ENCODE measurements at places on chromosomes 12 and 14. TPM values are rescaled to one million over a fixed set of nuclear protein-coding genes. Genes with fewer than 3 reads are reported as not detected.

- no peak for DNase-seq
These were observed 402.5 kb downstream of the PCNX1 start for GRCh38 chr14:71309756-71310155.

Gene ETFBKMT
- 2.5 TPM for total RNA-seq

DNA sequence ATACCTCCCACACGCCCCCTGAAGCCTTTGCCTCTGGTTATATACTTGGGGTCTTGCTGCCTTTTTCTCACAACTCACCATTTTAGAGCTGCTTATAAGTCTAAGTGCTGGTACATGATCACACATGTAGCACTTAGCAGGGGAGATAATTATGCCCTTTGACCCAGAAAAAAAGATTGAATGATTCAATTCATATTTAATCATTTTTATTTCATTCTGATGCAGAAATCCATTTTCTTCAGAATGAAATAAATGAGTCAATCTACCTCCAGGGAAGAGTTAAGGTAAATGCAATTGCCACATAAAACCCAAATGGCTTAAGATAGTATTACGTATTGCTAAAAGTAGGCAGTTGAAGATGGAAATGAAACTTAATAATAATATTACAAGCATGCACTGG lies 414.6 kb upstream of the PRICKLE1 start:
- no peak for DNase-seq

Gene MAX
- 35.3 TPM for total RNA-seq

GRCh38 chr14:21498540-21499526 lies 12.3 kb downstream of the METTL3 start:
- peak; percentile 73 for DNase-seq

DNA sequence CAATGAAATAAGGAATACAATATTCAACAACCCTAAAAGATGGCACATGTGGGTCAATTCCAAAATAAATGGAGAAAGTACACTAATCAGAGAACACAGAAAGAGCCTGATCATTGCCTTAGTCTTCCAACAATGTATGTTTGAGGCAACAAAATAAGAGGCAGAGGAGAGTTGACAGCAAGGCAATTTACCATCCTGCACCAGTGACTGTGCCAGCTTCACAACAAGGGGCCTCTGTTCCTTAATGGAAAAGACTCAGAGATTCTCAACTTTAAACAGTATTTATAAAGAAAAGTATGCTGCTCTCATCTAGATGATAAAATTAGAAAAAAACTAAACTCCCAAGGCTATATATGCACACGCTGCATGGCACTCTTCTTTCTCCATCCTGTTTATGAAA lies 25.9 kb downstream of the EPS8 start:
- no peak for DNase-seq

Gene FAM216A
- 18.9 TPM for total RNA-seq

Gene TBX5
- 10.8 TPM for total RNA-seq

GRCh38 chr12:53674977-53675700 lies 744 bp downstream of the ATP5MC2 start:
- DNase-seq: no peak

Gene PRB2
- total RNA-seq: not detected

DNA sequence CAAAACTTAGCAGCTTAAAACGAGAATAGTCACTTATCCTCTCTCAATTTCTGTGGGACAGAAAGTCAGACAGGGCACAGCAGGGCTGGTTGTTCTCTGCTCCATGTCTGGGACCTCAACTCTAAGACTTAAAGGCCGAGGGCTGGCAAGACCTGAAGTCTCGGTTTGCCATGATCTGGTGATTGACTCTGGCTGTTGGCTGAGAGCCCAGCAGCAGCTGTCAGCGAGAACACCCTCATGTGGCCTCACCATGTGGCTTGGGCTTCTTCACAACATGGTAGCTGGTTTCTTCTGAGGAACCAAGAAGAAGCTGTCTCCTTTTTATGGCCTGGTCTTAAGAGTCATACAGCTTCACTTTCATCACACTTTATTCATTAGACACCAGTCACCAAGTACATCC lies 1.7 kb upstream of the VASH1 start:
- no peak for DNase-seq

GRCh38 chr14:73599499-73599898 lies 7.8 kb downstream of the ACOT4 start:
- no peak for DNase-seq

Gene SLC7A8
- total RNA-seq: not detected

Gene MGAT4C
- total RNA-seq: not detected

Gene CD163L1
- total RNA-seq: 1.6 TPM

DNA sequence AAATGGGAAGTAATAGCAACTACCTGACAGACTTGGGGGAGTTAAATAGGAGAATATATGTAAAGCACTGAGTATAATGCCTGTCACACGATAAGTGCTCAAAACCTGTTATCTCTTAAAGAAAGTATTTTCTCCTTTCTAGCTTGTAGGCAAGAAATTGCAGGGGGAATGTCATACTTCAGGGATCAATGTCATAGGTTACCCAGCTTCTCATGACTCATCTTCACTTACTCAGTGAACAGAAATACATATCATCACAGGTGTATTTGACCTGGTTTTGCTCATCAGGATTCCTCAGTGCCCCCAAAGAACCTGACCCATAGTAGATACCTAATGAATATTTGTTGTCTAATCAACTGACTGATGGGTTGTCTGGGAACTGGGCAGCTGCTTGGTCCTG lies 285.0 kb upstream of the ATP2B1 start:
- no peak for DNase-seq

Gene CCDC196
- total RNA-seq: not detected

- DNase-seq: no peak
These were observed 127.8 kb downstream of the CFAP54 start for GRCh38 chr12:96617178-96617577.

- peak; percentile 8 for DNase-seq
These were observed 640.8 kb downstream of the C12orf50 start for GRCh38 chr12:87388376-87388775.

Data from IMR-90 (cell line).